Fibroblast of skin of back (primary cell): ENCODE measurements at places on chromosomes 12 and 14.
A peak's percentile ranks its signal among the peaks of the same experiment; 100 is the strongest.

- no peak for DNase-seq
Observed at GRCh38 chr14:91410771-91411536, 6.7 kb downstream of the CCDC88C start.

DNA sequence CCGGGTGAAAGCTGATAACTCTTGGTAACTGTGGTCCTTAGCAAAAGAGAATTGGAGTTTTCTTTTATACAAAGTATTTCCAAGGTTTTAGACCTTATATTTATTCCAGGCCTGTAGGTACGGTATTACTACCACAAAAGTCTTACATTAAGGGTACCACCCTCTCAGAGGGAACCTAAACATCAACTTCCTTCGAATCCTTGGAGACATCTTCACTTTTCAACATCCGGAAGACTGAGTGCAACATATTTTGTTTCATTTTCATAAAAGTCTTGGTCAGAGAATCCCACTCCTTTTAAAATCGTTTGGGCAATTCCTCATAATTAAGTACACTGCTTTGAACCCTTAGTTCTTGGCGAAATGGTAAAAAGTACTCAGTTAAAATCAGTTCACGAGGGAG lies 1.2 kb downstream of the CNOT2 start:
- DNase-seq, result peak; percentile 9

GRCh38 chr14:76656592-76656991 lies 104.7 kb upstream of the VASH1 start:
- DNase-seq, result no peak

DNA sequence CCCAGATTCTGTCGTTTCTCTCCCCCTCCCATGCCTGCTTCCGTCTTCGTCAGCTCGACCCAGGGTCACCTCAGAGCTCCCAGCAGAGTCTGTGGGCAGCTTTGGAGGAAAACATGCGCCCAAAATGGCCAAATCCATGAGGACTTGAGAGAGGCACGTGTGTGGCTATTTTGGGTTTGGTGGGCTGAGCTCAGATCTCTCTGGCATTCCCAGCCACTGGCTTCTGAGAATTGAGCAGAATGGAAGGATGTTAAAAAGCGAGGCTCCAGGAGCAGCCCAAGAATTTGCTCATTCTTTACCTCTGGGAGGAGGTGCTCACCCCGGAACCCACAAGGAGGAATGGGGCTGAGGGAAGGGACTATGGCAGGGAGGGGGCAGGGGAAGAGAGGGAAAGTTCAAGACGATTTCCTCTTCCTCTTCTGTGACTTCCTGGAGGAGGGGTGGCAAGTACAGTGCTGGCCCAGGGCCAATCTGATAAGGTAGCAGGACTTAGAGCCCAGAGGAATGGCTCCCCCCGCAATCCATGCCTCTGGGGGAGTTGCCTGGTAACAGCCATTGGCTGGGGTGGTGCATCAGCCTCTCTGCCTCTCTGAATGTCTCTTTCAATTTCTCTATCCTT lies 20.1 kb downstream of the TSPAN9 start:
- peak; percentile 61 for DNase-seq

GRCh38 chr14:99511421-99512109 lies 30.4 kb downstream of the CCNK start:
- DNase-seq, result peak; percentile 94

DNA sequence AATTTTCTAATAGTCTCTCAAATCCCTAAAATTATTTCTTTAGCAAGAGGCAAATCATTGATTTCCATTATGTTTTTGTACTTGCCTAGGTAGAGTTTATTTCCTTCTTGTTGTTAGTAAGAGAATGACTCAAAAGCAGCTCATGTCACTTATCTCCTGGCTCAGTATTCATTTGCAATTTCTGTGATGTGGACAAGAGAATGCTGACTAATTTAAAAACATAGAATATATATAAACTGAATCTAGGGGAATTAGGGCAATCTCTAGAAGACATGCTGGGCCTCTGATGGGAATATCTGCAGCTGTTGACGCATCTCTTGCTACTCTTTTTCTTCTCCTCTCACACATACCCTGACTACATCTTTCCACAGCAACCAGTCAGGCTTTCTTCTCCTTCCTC lies 130.8 kb upstream of the PRKD1 start:
- no peak for DNase-seq

- no peak for DNase-seq
Observed at GRCh38 chr12:41459906-41460214, 271.7 kb downstream of the PDZRN4 start.

DNA sequence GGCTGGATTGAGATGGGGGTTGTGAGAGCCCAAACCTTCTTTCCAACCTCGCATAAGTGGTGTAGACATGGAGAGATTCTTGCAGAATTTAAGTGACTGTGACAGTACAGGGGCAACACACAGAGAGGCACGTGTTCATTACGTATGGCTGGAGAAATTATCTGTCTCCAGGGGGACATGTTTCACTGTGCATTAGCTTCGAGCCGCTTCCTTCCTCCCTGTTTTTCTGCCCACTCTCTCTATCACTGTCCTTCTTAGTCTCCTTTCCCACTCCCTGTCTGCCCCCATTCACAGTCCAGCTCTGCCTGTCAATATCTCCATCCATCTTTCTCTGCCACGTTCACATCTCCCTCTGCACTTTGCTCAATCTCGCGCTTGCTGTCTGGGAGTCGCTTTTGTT lies 11.5 kb upstream of the C14orf93 start:
- no peak for DNase-seq

- DNase-seq, result peak; percentile 53
Observed at GRCh38 chr12:2451025-2451424, 343.7 kb upstream of the FKBP4 start.

- DNase-seq, result peak; percentile 75
Observed at GRCh38 chr12:123150744-123151456, at the start of gene PITPNM2. TSS of gene PITPNM2 (minus strand) at chr12:123151090. CDS start at chr12:123034590, 116,500 bp downstream.

DNA sequence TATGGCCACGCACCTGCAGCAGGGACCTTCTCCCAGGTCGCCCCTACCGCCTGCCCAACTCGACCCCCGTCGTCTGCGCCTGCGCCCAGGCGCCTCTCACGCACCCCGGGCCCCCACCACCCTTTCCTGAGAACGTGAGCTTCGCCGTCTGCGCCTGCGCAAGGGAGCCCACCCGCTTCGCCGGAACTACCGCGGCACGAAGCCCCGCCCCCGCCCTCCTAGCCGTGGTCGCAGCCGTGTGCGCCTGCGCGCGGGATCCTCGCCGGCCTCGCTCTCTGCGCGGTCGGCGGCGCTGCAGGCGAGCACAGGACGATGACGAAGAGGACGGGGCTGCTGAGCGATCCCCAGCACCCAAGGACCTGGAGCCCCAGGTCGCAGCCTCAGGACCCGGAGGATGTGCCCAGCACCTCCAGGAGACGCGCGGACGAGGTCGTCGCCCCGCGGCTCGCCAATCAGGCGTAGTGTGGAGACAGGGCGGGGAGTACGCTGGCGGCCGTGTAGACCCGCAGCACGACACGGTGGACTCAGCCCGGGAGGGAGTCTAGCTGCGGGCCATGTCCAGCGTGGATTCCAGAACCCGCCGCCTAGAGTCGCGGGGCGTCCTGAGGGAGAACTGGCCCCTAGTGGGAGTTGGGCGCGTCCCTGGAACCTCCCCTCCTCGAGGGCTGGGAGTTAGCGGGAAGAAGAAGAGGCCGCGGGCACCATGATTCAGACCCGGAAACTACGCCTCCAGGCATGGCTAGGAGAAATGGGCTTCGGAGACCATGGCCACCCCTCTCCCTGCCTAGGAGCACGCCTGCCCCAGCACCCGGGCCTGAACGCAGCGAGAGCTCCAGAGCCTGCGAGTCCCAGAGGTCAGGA lies 1120.8 kb upstream of the TMEM132C start:
- DNase-seq, result peak; percentile 78

DNA sequence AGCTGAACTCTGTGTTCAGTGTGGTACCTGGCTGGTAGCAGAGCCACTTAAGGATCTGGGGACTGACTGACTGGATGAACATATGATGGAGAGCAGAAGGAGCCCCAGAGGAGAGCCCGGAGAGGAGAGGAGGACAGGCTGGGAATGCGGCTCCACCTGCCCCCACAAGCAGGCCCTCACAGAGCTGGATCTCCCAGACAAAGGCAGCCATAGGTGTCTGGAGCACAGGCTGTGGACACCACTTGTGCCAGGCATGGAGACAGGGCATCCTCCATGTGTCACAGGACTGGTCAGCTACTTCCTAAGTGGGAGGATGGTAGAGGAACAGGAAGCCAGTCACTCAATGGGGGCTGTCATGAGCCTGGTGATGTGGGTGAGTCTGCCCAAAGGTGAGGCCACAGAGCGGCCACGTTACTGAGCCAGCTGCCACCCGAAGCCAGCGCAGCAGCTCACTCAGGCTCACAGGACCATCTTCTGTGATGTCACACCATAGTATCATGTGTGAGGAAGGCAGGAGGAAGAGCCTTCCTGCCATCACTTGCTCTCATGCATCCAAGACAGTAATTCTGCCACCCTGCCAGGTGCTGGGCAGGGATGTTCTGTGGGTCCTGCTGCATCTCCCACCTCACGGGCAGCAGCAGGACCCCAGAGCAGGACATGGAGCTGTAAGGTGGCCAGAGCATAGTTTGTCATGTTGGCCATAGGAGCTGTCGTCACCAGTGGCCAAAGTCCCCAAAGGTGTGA lies 72.1 kb downstream of the PRIMA1 start:
- no peak for DNase-seq

GRCh38 chr12:131942671-131943070 lies 7.1 kb upstream of the EP400 start:
- DNase-seq, result no peak

DNA sequence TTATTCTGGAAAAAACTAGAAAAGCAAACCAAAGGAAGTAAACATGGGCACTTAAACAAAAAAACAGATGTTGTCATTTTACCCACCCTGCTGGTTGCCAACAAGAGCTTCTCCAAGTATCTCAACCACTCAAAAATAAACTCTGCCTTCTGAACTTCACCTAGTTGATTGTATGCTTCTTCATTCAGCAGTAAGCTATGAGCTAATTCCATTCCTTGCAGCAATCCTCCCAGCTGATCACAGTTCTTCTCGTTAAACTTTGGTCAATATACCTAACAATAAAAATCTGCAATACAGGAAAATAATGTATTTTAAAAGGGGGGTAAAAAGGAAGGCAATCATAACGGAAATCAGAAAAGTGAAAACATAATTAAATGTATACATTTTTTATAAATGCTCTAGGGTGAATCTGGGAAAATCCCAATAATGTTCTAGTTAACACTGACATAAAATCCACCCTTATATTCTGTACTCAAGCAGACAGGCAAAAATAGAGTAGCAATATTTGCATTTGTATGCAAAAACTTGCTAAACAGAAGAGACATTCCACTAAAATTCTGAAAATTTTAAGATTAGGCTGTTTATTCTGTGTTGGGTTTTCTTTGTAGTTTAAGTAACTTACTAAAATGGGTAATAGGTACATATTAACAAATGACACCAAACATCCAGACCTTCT lies 17.4 kb downstream of the HEATR5A start:
- no peak for DNase-seq

- DNase-seq, result peak; percentile 19
Observed at GRCh38 chr12:115176741-115177400, 492.9 kb upstream of the TBX3 start.

- peak; percentile 72 for DNase-seq
Observed at GRCh38 chr14:59268011-59268410, 79.5 kb downstream of the DAAM1 start.

- peak; percentile 87 for DNase-seq
Observed at GRCh38 chr12:30725739-30726138, 29.0 kb downstream of the CAPRIN2 start.

DNA sequence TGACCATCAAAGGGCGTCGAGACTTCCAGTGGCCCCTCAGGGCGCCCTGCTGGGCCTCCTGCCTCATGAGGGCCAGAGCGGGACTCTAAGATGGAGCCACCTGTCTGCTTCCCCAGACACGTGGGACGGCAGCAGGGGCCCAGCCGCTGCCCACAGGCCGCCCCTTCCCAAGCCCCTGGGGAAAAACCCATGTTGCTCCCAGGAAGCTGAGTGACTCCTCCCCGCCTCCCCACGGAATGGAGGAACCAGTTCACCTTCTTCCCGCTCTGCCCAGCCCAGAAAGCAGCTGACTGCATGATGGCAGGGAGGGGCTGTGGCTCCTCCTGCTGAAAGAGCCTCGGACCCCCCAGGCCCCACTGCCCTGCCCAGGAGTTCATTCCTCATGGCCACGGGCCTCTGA lies 14.9 kb downstream of the RAB35 start:
- DNase-seq, result no peak

GRCh38 chr14:66482873-66483272 lies 3.3 kb upstream of the CCDC196 start:
- no peak for DNase-seq

GRCh38 chr12:106490264-106490663 lies 92.5 kb upstream of the RFX4 start:
- DNase-seq, result no peak

DNA sequence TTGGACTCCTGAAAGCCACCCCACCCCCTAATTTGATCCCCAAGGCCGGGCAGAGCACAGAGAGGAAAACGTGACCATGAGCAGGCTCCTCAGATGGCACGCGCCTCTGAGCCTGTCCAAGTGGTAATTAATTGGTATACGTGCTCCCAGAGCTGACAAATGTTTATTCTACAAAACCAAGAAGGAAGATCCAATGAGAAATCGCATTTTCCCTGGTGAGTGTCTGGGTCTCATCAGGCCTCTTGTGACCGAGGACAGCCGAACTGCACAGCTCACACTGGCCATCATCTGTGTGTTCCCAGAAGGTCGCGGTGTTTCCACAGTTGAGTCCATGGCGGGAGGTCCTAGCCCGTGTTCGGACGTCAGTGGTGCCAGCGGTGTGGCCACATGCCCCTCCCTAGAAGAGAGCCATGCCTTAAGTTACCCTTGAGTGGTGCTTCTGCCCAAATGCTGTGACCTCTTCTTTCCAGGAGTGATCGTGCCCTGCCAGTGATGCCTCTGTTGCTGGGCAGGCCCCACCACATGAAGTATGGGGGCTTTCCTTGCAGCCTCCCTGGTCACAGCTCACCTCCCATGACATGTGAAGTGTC lies 317.5 kb upstream of the RTL1 start:
- DNase-seq, result no peak

DNA sequence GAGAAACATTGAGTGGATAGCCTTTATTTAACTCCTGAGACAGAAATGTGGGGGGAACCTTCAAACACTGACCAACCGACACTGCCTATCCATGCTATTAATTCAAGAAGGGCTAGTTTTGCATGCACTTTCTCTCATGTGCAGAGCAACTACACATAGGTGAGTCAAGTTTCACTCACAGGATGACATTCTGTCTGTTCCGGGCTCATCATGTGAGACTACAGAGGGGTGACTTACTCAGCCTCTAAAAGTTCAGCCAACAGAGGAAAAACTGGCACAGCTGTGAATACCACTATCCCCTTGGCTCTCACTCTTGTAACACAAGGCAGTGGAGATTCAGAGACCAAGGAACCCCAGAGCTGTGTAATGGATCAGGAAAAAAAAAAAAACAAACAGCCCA lies 13.3 kb downstream of the BEST3 start:
- DNase-seq, result peak; percentile 40

- no peak for DNase-seq
Observed at GRCh38 chr12:53612978-53613377, 13.2 kb downstream of the ATF7 start.

DNA sequence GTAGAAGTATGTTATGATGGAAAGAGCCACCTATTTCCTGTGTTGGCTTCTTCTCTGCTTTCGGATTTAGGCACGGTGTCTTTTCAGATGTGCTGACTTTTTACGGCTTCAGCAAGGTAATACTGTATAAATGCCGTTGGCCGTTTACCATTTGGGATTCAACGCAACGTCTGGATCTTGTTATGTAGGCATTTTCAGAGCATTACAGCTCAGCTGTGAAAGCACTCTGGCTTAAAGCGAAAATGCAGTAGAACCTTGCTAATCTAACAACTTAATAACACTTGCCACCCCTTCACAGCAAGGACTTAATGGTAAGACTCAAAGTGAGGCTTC lies 229.9 kb downstream of the EFCAB11 start:
- peak; percentile 35 for DNase-seq

- no peak for DNase-seq
Observed at GRCh38 chr12:131934535-131934934, 5.5 kb downstream of the PUS1 start.
